ENCODE measurements at places on chromosomes 2 and 18.

DNA sequence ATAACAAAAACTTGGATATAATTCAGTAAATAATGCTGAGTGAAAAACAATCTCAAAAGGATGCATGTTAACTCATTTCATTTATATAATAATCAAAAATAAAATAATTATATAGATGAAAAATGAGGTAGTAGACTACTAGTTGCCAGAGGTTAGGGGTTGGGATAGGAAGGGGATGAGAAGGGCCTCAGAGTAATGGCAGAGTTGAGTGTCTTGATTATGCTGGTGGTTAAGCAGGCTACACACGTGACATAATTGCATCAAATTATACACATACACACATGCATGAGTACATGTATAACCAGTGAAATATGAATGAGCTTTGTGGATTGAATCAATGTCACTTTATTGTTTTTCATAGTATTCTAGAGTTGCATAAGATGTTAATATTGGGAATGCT is 201.0 kb downstream of the RIT2 start:
- no peak for DNase-seq

DNA sequence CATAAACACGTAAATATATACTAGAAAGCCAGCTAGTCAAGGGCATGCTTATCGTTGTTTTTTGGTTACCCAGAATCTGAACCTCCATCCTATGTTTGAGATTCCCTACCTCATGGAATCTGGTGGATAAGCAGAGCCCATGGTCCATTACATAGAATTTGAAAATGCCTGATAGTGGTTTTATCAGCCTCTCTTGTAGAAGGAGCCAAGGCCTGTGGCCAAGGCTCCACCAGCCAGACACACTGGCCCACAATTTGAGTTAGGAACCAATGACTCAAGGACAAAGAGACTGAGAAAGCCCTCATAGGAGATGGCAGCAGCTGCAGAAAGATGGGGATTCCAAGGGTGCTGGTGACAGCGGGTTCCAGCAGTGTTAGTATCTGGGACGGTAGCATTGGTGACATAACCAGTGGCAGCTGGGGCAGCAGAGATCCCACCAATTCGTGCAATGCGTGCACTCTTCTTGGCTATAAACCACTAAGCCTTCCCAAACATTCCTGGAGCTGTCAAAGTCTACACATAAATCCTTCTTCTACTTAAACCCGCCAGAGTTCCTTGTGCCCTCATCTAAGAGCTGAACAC is 51.2 kb upstream of the RMDN2 start:
- DNase-seq, result no peak

- DNase-seq, result no peak
Measured at GRCh38 chr2:222673883-222674282, 2.4 kb downstream of the MOGAT1 start.

- no peak for DNase-seq
Measured at GRCh38 chr18:60554967-60555366, 182.4 kb upstream of the MC4R start.

- DNase-seq, result no peak
Measured at GRCh38 chr2:46984040-46984439, 68.4 kb upstream of the MCFD2 start.

Measured in BE2C (cell line).